ENCODE measurements at places on chromosomes 5 and 9.

DNA sequence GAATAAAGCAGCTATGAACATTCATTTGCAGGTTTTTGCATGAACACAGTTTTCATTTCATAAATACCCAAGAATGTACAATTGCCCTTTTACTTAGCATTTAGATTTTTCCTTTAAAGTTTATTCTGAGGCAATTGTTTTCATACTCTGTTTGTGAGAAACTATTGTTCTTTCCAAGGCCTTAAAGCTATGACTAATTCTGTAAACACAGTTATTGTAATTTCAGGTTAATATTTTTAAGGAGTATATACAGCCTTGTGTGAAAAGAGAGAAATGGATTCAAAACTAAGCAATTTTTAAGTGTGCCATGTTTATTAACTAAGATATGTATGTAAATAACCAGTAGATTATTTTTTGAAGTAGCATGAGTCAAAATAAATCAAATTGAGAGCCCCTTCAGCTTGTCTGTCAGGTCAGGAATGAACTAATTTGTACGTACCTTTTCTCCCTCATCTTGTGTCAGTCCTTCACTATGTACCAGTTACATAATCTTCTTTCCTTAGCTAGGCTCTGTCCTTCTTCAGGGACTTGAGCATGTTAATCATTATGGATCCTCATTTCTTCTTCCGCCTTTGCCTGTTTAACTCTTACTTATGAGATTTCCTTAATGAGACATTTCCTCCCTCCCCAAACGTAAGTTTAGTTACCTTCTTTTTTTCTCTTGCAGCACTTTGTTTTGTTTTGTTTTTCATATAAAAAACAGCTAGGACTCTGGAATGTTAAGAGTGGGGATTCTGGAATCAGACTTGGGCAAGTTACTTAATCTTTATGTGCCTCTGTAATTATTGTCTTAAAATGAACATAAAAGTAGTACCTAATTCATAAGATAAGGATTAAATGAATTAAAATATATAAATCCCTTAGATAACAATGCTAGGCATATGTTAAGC, 63.6 kb downstream of the NIPBL start:
- peak; percentile 32 for DNase-seq

DNA sequence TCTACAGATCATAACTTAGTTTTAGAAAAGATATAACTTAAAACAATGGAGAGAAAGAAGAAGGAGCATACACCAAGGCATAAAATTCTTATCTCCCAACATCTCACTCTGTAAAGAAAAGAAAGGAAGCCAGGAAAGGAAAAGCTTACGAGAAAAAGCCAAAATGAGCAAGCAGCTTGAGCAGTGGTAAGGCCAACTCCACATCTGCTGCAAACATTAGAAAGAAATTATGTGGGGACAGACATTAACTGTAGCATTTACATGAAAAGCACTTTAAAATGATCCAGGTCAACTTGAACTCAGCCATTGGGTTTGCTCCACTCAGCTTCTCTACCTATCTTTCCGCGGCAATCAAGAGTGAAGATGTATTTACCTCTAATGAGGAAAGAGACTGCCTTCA, 176.9 kb downstream of the BNC2 start:
- no peak for DNase-seq

GRCh38 chr9:6715755-6716643, 41.8 kb upstream of the KDM4C start:
- DNase-seq = peak; percentile 93

DNA sequence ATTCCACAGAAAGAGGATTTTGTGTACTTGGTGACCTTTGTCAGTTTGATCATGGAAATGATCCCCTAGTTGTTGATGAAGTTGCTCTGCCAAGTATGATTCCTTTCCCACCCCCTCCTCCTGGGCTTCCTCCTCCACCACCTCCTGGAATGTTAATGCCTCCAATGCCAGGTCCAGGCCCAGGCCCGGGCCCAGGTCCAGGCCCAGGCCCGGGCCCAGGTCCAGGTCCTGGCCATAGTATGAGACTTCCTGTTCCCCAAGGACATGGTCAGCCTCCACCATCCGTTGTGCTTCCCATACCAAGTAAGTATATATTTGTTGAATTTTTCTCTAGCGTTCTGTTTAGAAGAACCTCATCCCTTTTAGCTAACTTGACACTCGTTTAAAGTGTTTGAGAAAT, 30.0 kb downstream of the RBM27 start:
- DNase-seq = no peak

GRCh38 chr9:31519011-31519410, 865.4 kb upstream of the ACO1 start:
- peak; percentile 50 for DNase-seq

Data from DMS53 (cell line).